ENCODE measurements at places on chromosomes 12 and 14.

DNA sequence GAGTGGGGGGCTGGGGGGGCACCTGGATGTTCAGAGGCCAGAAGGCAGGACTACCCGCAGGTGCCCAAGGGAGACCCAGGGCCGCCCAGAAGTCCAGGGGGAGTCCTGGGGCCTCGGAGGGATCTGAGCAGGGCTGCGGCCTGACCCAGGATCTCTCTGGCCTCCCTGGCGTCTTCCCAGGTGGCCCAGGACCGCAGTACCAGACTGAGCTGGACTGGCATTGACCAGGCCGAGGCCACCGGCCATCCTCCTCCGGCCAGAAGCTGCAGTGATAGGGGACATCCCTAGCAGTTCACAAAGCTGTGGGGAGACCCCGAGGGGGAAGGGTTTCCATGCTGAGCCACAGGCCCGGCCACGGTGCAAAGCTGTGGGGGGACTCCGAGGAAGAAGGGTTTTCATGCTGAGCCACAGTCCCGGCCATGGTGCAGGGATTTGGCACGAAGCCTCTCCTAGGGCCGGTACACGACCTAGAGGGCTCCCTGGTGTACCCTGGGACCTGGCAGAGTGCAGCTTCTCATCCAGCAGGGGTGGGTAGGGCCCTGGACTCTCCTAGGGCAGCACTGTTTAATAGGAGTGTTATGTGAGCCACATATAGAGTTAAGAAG, 24.4 kb downstream of the FBRSL1 start:
- DNase-seq = no peak

- DNase-seq = no peak
Measured at GRCh38 chr12:6056406-6057240, 67.8 kb downstream of the VWF start.

- DNase-seq = peak; percentile 24
Measured at GRCh38 chr12:109020796-109021380, at the start of gene SVOP. TSS of gene SVOP (minus strand) at chr12:109021068. CDS start at chr12:109020868, 200 bp downstream.

- no peak for DNase-seq
Measured at GRCh38 chr14:62792578-62792977, 252.7 kb downstream of the KCNH5 start.

Data from stimulated activated CD4-positive, alpha-beta T cell treated with anti-CD3 and anti-CD28 coated beads, Interleukin-2, amount 100 ng/mL, for 24 hours (primary cell).